ENCODE measurements at places on chromosomes 6 and 20.

DNA sequence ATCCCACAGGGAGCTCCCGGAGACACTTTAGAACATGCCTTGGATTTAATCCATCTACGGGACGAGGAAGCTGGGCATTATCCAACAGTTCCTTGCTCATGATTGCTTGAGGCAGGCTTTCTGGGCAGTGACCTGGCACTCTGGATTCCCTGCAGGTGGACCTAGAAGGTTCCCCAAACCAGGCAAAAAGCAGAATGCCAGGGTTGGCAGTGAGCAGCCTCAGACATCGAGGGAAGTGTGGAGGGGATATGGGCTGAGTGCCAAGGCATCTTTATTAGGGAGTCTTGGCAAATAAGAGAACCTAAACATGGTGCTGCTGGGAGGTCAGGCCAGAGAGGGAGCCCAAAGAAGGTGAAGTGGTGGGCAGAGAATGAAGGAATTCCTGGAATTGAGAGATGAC, 158.5 kb downstream of the CD83 start:
- no peak for DNase-seq

- no peak for DNase-seq
Observed at GRCh38 chr6:78347191-78347916, 520.0 kb upstream of the IRAK1BP1 start.

GRCh38 chr20:49245921-49246740, 26.9 kb downstream of the DDX27 start:
- peak; percentile 28 for DNase-seq

- DNase-seq: no peak
Observed at GRCh38 chr6:10531503-10531902, 10.4 kb downstream of the GCNT2 start.

DNA sequence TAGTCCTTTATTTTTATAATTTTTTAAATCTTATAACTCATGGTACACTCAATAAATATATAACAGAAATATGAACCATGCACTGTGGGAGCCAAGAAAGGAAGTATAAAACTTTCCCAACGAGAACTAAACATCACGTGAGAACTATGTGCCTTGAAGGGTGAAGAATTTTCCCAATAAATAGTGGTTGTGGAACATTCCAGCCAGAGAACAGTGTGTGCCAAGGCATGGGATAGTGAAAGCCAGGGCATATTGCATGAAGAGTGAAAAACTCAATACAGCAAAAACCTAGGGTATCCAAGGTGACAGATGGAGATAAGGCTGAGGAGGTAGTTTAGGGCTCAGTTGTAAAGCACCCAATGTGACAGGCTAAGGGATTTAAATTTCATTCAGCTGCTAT, 86.1 kb downstream of the SIM1 start:
- DNase-seq: no peak

DNA sequence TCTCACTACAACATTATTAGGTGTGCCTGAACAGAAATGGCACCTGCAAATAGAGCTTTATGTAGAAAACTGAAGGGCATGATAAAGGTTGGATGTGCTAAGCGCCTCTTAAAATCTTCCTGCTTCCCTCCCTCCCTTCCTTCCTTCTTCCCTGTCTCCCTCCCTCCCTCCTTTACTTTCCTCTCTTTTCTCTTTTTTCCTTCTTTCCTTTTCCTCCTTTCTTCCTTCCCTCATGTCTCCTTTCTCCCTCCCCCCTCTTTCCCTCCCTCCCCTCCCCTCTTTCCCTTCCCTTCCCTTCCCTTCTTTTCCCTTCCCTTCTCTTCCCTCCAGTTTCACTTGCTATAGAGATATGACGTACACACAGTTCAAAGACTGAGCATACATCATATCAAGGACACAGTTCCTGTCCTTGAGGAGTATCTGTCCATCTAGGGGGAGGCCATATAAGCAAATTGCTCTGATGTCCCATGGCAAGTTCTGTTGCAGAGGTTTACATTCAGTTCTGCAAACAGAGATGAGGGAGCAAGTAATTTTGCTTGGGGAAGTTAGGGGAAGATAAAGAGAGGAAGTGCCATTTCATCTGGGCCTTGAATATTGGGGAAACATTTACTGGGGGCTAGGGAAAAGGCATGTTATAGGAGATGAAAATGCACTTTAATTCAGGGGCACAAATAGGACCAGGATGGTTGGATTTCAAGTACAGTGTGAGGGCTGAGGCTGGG, 79.0 kb upstream of the EEF1E1 start:
- no peak for DNase-seq

GRCh38 chr20:52060794-52061714, 130.5 kb downstream of the ZFP64 start:
- no peak for DNase-seq

- no peak for DNase-seq
Observed at GRCh38 chr6:155970876-155971708, 515.5 kb upstream of the NOX3 start.

All from NCI-H1694 (cell line).